ELR (cell line): ENCODE measurements at places on chromosomes 3 and 15.

DNA sequence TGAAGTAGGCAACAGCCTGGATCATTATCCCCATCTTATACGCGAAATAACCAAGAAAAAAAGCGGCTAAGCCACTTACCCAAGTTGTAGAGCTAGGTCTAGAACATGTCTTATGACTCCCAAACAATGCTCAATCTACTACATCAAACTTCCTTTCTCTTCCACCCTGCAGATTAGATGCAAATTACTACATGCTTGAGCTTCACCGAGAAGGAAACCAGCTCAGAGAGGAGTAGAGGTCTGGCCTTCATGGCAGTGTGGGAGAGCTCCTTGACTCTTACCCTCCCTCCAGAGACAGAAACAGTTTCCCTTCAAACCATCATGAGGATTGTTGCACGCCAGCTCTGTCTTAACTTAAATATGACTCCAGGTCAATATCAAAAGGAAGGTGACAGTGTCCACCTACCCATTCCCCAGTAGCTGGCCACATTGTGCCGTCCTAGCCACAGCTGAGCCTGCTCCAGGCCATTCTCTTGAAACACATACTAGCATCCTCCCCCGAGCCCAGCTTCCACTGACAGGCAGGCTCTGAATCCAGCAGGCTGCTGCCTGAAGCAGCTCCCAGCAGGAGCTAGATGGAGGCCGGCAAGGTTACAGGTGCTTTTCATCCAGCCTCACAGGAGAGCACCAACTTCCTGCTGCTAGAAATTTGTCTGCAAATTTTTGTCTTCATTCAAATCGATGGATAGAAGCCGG lies 56.8 kb downstream of the CPN2 start:
- DNase-seq = no peak

- DNase-seq = no peak
Observed at GRCh38 chr3:122927726-122928125, 99.8 kb downstream of the SEMA5B start.

GRCh38 chr3:172515130-172515918 lies 7.9 kb downstream of the TNFSF10 start:
- no peak for DNase-seq

- DNase-seq = peak; percentile 51
Observed at GRCh38 chr15:76197703-76198455, 113.4 kb downstream of the ETFA start.
